ENCODE measurements at places on chromosomes 7 and 10. TPM values are rescaled to one million over a fixed set of nuclear protein-coding genes. Genes with fewer than 3 reads are reported as not detected.

Gene SH3PXD2A
- total RNA-seq = 7.5 TPM

Gene H2BK1
- total RNA-seq = not detected

Gene IDI2
- total RNA-seq = not detected

Gene CTAGE4
- total RNA-seq = not detected

Gene RALA
- total RNA-seq = 43.5 TPM

Gene TMEM209
- 34.5 TPM for total RNA-seq

Gene CPA2
- total RNA-seq = 27.6 TPM

Gene FFAR4
- total RNA-seq = 2.7 TPM

Gene TSPAN33
- total RNA-seq = 4.5 TPM

Gene HOXA7
- 19.7 TPM for total RNA-seq

Gene AKR1C4
- total RNA-seq = 0.25 TPM

DNA sequence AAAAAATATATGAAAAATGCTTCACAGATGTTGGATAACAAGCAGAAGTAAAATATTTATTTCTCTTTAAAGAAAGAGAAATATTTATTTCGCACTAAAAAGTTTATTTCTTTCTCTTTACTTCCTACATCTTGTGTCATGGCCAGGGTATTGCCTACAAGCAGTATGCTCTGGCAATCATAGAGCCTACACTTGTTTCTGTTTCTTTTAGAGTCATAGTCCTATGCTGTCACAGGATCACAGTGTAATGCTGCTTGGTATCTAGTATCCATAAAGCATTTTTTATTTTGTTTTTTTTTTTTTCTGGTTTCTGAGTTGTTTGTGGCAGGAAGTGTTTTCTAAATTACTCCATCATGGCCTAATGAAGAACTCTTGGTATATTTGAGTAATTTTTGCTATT, 116.0 kb downstream of the ATRNL1 start:
- no peaks in the 10 kb centered on the region for H3K27me3 ChIP-seq
- H3K4me1 ChIP-seq = no peaks in the 10 kb centered on the region
- H3K4me3 ChIP-seq = no peak overlapping the region
- no peak for DNase-seq

DNA sequence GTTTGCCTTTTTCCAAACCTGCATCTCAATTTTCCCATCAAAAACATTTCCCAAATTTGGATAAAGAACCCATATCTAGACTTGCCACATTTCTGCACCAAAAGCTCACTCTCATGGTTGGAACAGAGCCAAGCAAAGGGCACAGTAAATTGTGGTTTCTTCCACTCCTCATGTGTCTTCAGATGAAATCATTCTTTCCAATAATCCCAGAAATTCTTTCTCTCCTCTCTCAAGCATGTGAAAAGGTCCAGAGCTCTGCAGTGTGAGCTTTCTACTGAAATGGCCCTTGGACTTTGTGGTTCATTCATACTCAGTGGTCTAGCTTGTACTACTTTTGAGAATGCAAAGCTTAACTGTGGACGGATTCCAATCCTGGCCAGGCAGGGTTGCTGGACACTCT, 19.8 kb downstream of the PRSS2 start:
- H3K27me3 ChIP-seq = no peaks in the 10 kb centered on the region
- H3K27ac ChIP-seq = no peak overlapping the region
- H3K4me3 ChIP-seq = no peak overlapping the region
- no peak for DNase-seq

- H3K27me3 ChIP-seq = no peaks in the 10 kb centered on the region
- H3K4me1 ChIP-seq = peaks cover 21% of the 10 kb centered on the region
- no peak overlapping the region for H3K4me3 ChIP-seq
Measured at GRCh38 chr10:75772153-75772887, 340.9 kb downstream of the LRMDA start.

DNA sequence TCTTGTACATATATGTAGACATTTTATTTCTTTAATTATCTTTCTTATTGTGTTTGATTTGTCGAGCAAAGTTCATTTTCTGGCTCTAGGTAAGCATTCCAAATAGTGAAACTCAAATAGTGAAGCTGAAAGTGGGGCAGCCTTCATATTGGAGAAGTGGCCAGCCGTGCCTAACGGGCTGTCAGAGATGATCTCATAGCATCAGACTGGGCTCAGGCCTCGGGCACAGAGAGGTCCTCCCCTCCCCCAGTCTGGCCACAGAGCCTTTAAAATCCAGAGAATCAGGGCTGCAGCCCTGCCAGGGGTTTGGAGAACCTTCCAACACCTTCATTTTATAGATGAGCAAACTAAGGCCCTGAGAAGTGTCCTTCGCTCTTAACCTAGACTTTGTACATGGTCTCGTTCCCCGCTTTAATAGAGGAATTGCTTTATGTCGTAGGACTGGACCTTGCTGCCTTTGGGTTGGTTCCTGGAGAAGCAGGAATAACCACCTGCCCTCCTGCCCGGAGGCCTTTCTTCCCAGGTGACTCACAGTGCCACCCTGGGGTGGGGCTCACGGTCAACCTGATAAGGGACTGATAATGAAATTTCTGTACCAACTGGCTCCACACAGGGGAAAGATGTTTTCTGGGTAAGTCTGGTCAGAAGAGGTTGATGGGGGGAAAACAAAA, 7.3 kb downstream of the TSPAN15 start:
- H3K27me3 ChIP-seq = no peaks in the 10 kb centered on the region
- H3K4me1 ChIP-seq = peaks cover 36% of the 10 kb centered on the region
- no peaks in the 10 kb centered on the region for H3K36me3 ChIP-seq

GRCh38 chr10:31460242-31460641, 141.2 kb downstream of the ZEB1 start:
- no peaks in the 10 kb centered on the region for H3K36me3 ChIP-seq
- no peaks in the 10 kb centered on the region for H3K27me3 ChIP-seq
- H3K27ac ChIP-seq = no peak overlapping the region
- no peak for DNase-seq
- no peak overlapping the region for H3K4me3 ChIP-seq
- H3K4me1 ChIP-seq = no peaks in the 10 kb centered on the region

DNA sequence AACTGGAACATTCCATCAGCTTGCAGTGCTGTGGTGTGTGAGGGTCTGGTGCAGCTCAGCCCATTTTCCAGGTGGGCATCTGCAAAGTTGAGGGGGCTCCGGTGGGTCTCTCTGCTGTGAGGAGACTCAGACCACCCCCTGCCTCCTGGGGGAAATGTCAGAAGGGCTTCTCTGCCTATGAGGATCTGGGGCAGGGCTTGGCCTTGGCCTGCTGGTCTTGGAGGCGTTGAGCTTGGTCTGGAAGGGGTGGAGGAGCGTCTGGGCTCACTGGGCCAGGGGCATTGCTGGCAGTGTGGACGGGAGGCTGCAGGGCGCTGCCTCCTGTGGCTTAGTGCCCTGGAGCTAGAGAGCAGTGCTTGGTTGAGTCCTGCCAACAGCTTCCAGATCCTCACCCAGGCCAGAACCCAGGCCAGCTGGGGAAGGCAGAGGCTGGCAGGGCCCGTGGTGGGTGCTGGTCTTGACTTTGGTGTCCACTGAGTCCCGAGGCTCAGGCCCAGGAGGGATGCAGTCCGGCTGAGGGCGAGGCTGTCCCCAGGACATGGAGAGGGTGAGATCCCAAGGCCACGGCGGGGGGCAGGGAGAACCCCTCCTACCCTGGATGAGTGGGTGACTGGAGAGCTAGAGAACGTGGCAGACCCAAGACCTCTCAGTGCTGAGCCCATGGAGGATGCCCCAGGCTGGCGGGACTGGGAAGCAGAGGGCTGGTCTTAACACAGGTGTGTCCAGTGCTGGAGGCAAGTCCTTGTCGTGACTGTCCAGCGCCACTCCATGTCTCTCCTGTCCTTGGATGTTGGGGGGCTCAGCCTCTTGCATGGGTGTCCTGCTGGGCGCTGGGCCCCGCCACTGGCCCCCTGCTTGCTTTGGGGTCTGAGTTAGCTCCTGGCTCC, 2.8 kb downstream of the SPRN start:
- no peak overlapping the region for H3K4me3 ChIP-seq
- no peak for DNase-seq
- H3K4me1 ChIP-seq = peaks cover 5% of the 10 kb centered on the region
- no peak overlapping the region for H3K27ac ChIP-seq

DNA sequence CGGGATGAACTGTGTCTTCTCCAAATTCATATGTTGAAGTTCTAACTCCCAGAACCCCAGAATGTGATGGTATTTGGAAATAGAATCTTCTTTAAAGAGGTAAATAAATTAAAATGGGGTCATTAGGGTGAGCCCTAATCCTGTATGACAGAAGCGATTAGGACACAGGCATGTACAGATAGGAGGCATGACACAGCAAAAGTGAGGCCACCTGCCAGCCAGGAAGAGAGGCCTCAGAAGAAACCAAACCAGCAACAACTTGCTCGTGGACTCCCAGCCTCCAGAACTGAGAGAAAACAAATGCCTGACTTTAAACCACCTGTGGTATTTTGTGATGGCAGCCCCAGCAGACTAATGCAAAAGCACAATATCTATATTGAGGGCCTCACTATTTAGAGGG, 214.3 kb downstream of the NEBL start:
- H3K27me3 ChIP-seq = no peaks in the 10 kb centered on the region
- DNase-seq = no peak
- H3K4me1 ChIP-seq = peaks cover 13% of the 10 kb centered on the region
- no peaks in the 10 kb centered on the region for H3K36me3 ChIP-seq
- peak overlapping the region; percentile 22 for H3K27ac ChIP-seq

GRCh38 chr10:126350216-126350992, 37.9 kb downstream of the ADAM12 start:
- DNase-seq = no peak
- H3K4me3 ChIP-seq = no peak overlapping the region
- H3K4me1 ChIP-seq = no peaks in the 10 kb centered on the region
- no peaks in the 10 kb centered on the region for H3K27me3 ChIP-seq
- no peak overlapping the region for H3K27ac ChIP-seq

GRCh38 chr7:150948791-150949251, 29.3 kb downstream of the KCNH2 start:
- H3K36me3 ChIP-seq = no peaks in the 10 kb centered on the region
- no peak for DNase-seq
- H3K27ac ChIP-seq = no peak overlapping the region
- H3K27me3 ChIP-seq = no peaks in the 10 kb centered on the region
- H3K4me1 ChIP-seq = 0 out of 2 replicates have a peak, but pooled peaks cover 4% of the 10 kb centered on the region

GRCh38 chr10:110525349-110526260, 27.9 kb downstream of the DUSP5 start:
- no peaks in the 10 kb centered on the region for H3K27me3 ChIP-seq
- no peak overlapping the region for H3K27ac ChIP-seq
- H3K4me1 ChIP-seq = peaks cover 39% of the 10 kb centered on the region
- no peak overlapping the region for H3K4me3 ChIP-seq
- DNase-seq = no peak
- no peaks in the 10 kb centered on the region for H3K36me3 ChIP-seq

- H3K4me1 ChIP-seq = peaks cover 34% of the 10 kb centered on the region
- H3K4me3 ChIP-seq = no peak overlapping the region
- H3K27me3 ChIP-seq = no peaks in the 10 kb centered on the region
Measured at GRCh38 chr10:109924087-109924486, 776 bp upstream of the XPNPEP1 start.

DNA sequence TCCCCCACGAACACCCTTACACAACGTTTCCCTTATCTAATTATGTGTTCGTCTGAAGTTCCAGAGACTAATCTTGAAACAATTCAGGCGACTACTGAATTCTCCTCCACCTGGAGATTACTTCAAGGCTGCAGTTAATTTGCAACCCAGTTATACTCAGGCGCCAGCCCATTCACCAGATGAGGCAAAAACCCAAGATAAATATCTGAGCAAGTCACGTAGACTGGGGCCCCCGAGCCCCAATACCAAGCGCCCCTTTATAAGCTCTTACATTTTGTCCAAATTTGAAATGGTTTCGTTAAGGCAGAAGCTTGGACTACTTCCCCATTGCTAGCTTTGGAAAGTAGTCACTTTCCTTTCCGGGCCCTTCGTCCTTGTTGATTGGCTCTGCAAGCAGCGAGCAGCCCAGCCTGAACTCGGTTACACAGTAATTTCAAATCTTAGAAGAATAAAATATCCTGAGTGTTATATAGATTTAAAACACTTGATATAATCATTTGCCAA, 1.2 kb downstream of the TPK1 start:
- H3K4me3 ChIP-seq = peak overlapping the region; percentile 57
- peak overlapping the region; percentile 96 for H3K27ac ChIP-seq
- peaks cover 46% of the 10 kb centered on the region for H3K4me1 ChIP-seq
- no peaks in the 10 kb centered on the region for H3K36me3 ChIP-seq
- peak; percentile 45 for DNase-seq
- H3K27me3 ChIP-seq = no peaks in the 10 kb centered on the region

- no peaks in the 10 kb centered on the region for H3K4me1 ChIP-seq
- H3K36me3 ChIP-seq = no peaks in the 10 kb centered on the region
- no peaks in the 10 kb centered on the region for H3K27me3 ChIP-seq
- no peak overlapping the region for H3K27ac ChIP-seq
- no peak overlapping the region for H3K4me3 ChIP-seq
- DNase-seq = no peak
Measured at GRCh38 chr10:51063659-51064535, 10.4 kb upstream of the PRKG1 start.
